Upper lobe of right lung (tissue), 1 donor: ENCODE measurements at places on chromosomes 3 and 15. TPM values are rescaled to one million over a fixed set of nuclear protein-coding genes. Genes with fewer than 3 reads are reported as not detected.

DNA sequence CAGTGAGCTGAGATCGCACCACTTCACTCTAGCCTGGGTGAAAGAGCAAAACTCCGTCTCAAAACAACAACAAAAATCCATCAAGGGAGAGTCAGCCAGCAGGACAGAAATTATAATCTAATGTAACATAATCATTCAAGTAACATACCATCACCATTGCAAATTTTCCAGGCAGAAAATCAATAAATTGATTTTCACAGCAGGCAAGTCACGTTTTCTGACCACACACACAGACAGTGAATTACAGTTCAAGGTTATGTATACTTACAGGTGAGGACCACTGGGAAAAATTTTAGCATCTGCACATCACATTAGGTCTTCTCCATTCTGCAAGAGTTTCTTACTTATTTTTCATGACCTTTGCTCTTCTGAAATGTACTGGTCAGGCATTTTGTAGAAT lies 29.9 kb upstream of the NPAP1 start:
- H3K4me1 ChIP-seq, result no peaks in the 10 kb centered on the region
- no peak overlapping the region for H3K27ac ChIP-seq
- H3K27me3 ChIP-seq, result no peaks in the 10 kb centered on the region
- no peaks in the 10 kb centered on the region for H3K36me3 ChIP-seq
- H3K4me3 ChIP-seq, result no peak overlapping the region
- no peak for DNase-seq

DNA sequence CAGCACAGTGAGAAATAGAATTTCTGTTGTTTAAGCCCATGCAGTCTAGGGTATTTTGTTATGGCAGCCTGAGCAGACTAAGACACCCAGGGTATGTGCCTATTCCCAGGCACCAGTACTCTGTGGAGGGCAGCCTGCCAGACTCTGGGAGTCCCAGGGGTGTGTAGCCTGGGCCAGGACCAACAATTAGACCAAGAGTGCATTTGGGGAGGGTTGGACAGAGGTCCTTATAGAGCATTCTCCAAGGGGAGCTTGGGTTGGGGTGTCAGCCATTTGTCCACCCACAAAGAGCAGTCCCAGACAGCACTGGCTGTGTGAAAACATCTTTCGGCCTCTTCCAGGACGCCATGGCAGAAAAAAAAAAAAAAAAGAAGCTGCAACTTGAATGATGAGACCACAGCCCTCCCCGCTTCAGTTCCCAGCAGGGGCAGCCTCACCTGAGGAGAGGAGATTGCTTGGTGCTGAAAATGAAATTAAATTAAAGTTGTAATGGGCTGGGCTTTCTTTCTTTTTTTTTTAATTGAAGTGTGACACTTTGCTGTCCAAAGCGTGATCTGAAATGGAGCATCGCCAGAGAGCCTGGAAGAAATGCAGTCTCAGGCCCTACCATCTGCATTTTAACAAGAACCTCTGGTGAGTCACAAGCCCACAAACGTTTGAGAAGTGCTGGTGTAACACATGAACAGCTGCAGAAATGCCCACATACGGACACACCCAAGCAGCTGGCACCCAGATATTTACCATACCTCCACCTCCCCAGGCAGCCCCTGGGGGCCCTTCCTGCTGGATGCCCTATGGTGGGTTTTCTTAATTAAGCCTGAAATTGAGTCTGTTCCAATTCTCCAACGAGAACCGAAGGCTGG lies 21.3 kb upstream of the CAV3 start:
- no peaks in the 10 kb centered on the region for H3K27me3 ChIP-seq
- DNase-seq, result no peak
- no peaks in the 10 kb centered on the region for H3K36me3 ChIP-seq
- no peaks in the 10 kb centered on the region for H3K4me1 ChIP-seq
- no peak overlapping the region for H3K4me3 ChIP-seq
- H3K27ac ChIP-seq, result no peak overlapping the region

DNA sequence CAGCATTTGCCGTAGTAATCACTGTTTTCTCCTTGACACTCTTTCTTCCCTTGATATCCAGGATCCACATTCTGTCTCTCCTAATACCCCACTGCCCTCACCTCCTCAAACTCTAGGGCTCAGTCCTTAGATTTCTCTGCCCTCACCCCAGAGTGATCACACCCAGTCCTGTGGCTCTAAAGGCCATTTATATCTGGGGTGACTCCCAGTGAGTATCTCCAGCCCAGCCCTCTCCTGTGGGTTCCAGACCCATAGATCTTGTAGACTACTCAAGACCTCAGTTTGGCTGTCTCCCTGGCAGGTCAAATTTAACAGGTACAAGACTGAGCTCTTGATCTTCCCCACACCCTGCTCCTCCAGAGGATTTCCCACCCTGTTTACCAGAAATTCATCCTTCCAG lies 1.3 kb downstream of the GRK7 start:
- H3K27ac ChIP-seq, result no peak overlapping the region
- DNase-seq, result no peak
- no peaks in the 10 kb centered on the region for H3K4me1 ChIP-seq
- H3K36me3 ChIP-seq, result no peaks in the 10 kb centered on the region
- no peaks in the 10 kb centered on the region for H3K27me3 ChIP-seq

DNA sequence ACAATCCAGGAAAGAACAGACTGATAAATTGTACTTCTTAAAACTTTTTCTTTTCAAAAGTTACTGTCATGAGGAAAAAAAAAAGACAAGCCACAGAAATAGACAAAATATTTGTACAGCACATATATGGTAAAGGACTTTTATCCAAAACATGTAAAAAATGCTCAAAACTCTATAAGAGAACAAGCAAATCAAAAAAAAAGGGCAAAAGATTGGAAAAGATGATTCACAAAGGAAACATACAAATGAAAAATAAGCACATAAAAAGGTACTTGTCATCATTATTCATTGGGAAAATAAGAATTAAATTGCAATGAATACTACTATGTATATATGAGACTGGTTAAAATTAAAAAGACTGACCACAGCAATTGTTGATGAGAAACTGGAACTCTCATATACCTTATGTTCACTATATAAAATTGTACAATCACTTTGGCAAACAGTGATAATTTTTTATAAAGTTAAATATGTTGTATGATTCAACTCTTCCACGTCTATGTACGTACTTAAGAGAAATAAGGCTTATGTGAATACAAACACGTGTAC lies 39.7 kb downstream of the DIPK2A start:
- no peak for DNase-seq
- no peaks in the 10 kb centered on the region for H3K36me3 ChIP-seq
- H3K27me3 ChIP-seq, result no peaks in the 10 kb centered on the region
- no peak overlapping the region for H3K27ac ChIP-seq
- H3K4me1 ChIP-seq, result no peaks in the 10 kb centered on the region

DNA sequence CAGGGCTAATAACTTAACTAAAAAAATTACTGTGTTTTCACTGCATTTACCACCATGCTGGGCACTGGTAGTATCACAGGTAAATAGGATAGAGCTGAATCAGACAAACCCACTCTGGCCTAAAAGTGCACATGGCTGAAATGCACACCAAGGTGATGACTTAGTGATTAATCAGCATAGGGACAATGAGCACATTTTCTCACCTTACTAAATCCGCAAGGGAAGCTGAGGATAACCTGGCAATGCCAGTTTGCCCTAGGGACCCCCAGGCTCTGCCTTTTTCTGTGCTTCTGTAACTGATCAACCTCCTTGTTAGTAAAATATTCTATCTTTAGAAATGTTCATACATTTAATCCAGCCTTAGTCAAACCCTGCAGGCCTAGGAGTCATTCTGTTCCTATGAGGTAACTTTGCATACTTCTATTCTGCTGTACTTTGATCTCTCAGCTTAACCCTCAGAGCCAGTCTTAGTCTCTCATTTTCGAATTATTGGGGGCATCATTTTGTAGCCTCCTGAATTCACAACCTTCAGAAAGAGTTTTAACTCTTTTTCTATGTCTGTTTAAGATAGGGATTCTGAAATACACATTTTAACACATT lies 562.9 kb upstream of the KCNMB2 start:
- H3K36me3 ChIP-seq, result no peaks in the 10 kb centered on the region
- no peak overlapping the region for H3K27ac ChIP-seq
- H3K4me1 ChIP-seq, result no peaks in the 10 kb centered on the region
- no peaks in the 10 kb centered on the region for H3K27me3 ChIP-seq
- H3K4me3 ChIP-seq, result no peak overlapping the region

Gene MAGI1
- total RNA-seq, result 45.8 TPM

Gene NPAP1
- 0.17 TPM for total RNA-seq
